ENCODE measurements at places on chromosomes 4 and X.

DNA sequence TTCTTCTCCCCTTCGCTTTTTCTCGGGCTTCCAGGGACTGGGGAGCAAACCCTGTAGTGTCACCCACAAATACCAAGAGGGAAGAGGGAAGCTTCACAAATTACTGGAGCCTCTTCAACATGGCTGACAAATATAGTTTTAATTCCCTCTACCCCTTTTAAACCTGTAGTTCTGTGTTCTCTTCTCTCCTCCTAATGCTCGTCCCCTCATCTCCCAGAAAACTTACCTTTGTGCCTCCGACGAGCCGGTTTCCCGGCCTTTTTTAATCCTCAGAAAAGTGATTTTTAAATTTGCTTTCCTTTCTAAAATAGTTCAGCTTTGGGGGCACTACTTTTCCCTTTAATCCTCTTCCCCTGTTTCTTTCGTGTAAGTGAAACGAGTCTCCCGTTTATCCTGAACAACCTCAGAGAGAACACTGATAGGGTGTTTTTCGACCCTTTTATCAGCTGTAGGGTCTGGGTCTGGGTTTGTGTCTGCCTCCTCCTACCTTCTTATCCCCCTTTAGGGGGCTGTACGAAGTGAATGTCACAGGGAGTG lies 408 bp downstream of the TET2 start:
- DNase-seq, result no peak

- DNase-seq, result no peak
Measured at GRCh38 chr4:124035364-124036041, 638.9 kb downstream of the SPRY1 start.

DNA sequence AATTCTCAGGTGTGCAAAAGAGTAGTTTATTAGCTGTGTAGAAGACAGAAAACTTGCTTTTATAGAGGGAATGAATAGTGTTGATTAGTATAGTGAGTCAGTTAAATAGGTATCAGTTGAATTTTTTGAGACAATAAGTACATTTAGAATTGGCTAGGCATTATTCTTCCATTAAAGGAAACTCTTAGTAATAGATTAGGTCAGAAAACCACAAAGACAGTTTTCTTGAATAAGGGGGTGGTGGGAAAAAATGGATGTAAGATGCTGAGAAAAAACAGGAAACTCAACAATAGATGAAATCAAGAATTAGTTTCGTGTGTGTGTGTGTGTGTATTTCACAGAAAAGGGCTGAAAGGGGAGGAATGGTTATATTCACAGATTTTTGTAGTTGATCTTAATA lies 16.8 kb downstream of the CD38 start:
- DNase-seq, result peak; percentile 29

- no peak for DNase-seq
Measured at GRCh38 chr4:17769406-17770174, 11.8 kb downstream of the FAM184B start.

- DNase-seq, result peak; percentile 20
Measured at GRCh38 chrX:1336948-1337779, 579 bp downstream of the IL3RA start.

- DNase-seq, result no peak
Measured at GRCh38 chr4:124948976-124949597, 236.6 kb upstream of the ANKRD50 start.

DNA sequence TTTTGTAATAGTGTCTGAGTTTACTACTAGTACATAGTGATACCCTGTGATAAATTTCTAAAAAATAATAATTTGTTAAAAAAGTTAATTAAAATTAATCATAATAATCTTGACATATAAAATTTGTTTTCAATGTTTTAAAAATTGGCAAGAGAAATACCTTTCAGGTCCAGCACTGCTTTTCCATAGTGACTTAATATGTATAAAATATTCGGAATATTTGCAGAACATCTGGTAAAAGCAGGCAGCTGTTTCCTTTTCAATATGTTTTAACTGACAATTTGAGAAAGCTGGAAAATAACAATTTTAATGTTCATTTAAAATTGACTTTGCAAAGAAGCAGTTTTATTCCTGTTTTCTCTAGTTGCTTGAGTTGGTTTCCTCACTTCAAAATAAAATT lies 17.6 kb upstream of the GK2 start:
- no peak for DNase-seq

DNA sequence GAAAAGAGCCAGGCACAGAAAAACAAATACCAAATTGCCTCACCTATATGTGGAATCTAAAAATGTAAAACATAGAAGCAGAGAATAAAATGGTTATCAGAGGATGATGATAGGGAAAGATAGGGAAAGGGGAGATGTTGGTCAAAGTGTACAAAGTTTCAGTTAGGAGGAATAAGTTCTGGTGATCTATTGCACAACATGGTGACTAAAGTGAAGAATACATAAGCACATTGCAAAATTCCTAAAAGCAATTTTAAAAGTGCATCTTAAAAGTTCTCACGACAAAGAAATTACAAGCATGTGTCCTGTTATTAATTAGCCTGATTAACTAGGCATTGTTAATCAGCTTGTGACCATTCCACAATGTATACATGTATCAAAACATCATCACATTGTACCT lies 136.0 kb downstream of the GABRG1 start:
- no peak for DNase-seq

DNA sequence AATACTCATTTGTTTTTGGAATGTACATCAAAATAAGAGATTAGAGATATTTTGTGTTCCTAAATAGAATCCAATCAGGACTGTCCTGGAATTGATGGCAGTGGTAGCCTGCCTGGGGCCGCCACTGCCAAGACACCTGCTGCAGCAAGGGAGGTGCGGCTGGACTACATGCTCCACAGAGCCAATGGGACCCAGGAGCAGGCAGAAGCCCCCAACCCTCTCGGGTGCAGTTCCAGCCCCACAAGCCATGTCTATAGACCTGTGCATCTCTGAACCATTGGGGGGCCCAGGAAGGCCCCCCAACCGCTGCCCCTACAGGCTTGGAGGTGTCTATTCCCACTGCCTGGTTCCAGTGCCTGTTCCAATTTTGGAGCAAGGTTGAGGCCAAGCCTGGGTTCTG lies 1524.3 kb downstream of the PCDH18 start:
- no peak for DNase-seq

DNA sequence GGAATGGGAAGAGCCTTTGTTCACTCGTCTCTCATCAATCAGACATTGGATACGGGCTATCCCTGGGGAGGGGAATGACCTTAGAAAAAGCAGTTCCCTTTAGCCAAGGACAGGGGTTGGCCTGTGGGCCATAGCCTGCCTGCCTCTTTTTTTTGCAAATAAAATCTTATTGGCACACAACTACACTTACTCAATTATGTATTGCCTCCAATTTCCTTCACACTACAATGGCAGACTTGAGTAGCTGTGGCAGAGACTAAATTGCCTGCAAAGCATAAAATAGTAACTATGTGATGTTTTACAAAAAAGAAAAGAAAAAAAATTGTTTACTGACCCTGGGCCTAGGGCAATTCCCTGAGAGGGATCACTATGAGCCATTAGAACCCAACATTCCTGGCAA lies 23.4 kb downstream of the PPP1R2C start:
- no peak for DNase-seq

GRCh38 chrX:68762766-68763165 lies 66.1 kb upstream of the EFNB1 start:
- DNase-seq, result no peak

DNA sequence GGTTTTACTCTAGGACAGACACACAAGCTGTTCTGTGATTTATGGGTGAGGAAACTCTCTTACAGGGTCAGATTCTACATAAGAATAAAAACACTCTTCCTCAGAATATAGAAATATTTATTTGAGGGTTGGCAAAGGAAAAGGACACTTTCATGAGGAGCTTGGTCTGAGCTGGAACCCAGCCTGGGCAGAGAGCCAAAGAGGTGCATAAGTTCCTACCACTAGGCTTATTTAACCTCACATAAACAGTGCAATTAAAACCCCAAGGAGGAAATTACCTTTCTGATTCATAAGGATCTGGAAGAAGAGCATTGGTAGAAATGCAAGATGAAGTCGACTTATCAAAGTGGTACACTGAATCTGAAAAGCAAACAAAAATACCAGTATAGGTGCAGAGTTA lies 32.9 kb downstream of the SETD7 start:
- no peak for DNase-seq

DNA sequence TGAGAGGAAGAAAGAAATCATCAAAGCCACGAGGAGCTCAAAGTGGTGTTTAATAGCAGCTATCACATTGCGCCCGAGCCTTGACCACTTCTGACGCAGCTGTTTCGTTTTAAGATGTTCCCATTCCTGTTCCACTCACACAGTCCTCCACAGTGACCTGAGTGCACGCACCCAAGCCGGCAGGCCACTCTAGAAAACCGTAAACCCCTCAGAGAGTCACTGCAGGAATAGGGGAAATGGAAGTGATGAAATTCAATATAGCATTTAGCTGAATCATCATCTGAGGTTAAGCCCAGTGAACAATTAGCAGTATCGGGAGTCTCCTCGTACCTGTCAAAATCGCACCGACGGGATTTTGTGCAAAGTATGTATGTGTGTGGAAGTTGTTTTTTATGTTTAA lies 17.9 kb upstream of the HAND2 start:
- DNase-seq, result no peak

GRCh38 chr4:2765832-2766526 lies 9.8 kb upstream of the TNIP2 start:
- DNase-seq, result no peak

GRCh38 chr4:174628191-174628590 lies 105.9 kb upstream of the HPGD start:
- DNase-seq, result no peak

GRCh38 chrX:143664302-143664701 lies 28.4 kb upstream of the SLITRK4 start:
- no peak for DNase-seq

- no peak for DNase-seq
Measured at GRCh38 chrX:106284431-106285025, 116.4 kb downstream of the PWWP3B start.

DNA sequence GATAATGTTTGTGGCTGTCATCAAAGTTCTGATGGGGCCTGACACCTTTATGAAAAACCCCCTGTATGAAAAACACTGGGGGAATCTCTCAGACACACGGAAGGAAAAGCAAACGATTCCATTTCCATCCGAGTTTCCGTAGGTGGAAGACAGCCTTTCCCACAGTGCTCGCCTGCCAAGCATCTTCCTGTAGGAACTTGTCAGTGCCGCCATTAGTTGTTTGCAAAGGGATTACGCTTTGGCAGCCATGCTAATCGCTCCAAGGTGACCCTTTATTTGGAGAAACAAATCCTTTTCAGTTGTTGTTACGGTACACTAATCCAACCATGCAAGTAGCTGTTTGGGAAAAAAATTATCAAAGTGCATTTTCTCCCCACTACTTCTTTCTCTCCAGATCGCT lies 44.4 kb upstream of the STOX2 start:
- DNase-seq, result no peak

DNA sequence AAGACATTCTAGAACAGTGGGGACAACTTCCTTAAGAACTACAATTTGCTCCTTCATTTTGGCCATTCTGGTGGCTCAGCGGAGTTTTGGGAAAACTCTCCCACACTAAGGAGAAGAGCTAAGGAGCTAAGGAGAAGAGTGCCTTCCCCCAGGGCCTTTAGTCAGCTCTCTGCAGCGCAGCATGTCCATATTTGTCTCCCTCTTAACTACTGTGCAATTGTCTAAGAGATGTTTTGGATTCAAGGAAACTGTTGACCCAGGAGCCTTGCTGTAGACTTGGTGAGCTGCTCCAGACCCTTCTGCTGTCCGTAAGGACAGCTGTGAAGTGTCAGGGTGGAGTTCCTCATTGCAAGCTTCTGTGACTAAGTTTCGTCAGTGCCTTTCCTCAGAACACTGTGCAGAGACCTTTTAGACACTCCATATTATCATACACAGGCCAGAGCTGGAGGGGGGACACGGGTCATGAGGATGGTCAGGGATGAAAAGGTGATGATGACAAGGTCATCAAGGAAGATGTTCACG lies 179.0 kb downstream of the NHS start:
- DNase-seq, result peak; percentile 3

GRCh38 chr4:63049726-63050125 lies 1359.5 kb downstream of the TECRL start:
- DNase-seq, result no peak

DNA sequence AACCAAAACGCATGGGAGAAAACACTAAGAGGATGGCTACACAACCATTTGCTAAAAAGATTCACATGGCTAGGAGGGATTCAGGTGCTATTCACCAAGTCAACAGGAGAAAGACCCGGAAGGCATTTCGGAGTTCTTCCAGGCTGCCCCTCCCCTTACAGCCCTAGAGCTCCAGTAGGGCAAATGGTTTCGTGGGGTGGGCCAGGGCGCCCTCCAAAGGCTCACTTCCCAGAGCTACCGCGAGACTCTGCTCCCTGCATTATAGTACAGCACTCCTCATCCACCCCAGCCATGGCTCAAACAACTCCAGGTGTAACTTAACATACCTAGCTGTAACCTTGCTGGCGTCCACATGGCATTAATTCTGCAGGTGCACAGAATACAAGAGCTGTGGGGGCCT lies 179.7 kb downstream of the SLC39A8 start:
- no peak for DNase-seq

- no peak for DNase-seq
Measured at GRCh38 chrX:139762400-139763183, 54.6 kb upstream of the MCF2 start.

DNA sequence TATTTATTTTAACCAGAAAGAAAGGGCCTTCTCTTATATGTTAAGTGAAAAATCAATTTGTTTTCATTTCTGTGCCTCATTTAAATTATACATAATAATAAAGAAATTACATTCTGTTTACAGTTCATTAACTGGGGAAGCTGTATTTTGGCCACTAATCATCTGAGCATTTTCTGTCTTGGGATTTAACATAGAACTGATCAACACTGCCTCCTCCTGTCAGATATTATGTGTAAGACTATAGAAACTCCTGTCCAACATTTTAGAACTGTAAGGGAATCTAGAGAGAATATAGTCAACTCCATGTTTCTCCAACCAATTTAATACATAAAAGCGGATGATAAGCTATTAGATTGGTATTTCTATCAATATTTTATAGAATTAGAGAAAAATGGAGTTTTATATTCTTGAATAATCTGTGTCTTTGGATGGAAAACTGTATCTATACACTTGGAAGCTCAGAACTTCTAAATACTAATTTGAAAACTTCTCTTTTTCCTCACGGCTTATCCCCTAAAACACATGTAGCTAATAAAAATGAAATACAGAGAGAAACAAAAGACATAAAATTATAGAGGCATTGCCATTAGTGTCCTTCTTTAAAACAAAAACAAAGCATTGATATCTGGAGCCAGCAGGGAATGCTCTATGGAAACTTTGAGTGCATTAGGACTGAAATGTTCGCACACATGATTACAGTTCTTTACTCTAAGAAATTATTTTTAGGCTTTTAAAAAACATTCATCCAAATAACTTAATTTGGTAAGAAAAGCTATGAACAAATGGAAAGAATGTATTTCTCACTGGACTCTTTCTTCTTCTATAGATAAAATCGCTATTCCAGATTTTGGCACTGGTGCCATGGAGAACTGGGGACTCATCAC lies 33.1 kb downstream of the ENPEP start:
- DNase-seq, result peak; percentile 20

GRCh38 chr4:152920768-152921167 lies 15.4 kb upstream of the FHDC1 start:
- no peak for DNase-seq

DNA sequence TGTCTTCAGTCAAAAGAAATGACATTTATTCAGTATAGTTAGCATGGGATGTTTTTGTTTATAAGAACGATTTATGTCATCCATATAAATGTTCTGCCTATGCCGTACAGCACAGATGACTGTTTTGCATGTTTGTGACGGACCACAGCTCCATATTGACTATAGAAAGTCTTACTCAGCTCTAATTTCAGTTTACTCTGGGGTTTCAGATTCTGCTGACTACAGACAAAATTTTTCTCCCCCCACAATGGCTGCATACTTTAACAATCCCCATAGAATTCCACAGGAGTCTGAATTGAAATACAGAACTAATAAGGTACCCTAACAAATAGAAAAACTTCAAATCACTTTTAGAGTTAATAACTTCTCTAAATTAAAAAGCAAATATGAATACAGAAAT lies 191.0 kb downstream of the SCFD2 start:
- DNase-seq, result no peak
